ENCODE measurements at places on chromosomes 6 and 20.

DNA sequence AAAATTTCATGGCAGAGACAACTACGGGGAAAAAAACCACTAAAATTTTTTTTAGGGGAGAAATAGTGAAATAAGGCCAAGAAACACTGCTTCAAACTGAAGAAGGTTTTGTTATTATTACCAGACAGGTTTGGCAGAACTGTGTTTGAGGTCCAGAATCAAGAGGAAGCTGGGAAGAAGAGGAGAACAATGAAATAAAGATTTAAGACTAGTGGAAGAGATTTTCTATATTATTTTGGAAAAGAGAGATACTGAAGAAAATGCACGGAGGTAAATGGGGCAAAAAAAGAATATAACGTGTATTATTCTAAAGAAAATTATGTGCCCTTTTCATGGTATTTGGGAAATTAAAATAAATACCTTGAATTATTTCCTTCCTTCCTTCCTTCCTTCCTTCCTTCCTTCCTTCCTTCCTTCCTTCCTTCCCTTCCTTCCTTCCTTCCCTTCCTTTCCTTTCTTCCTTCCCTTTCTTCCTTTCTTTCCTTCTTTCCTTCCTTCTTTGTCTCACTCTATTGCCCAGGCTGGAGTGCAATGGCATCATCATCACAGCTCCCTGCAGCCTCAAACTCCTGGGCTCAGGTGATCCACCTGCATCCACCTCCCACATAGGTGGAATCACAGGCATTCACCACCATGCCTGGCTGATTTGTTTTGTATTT is 124.3 kb downstream of the GJA1 start:
- no peak for DNase-seq

DNA sequence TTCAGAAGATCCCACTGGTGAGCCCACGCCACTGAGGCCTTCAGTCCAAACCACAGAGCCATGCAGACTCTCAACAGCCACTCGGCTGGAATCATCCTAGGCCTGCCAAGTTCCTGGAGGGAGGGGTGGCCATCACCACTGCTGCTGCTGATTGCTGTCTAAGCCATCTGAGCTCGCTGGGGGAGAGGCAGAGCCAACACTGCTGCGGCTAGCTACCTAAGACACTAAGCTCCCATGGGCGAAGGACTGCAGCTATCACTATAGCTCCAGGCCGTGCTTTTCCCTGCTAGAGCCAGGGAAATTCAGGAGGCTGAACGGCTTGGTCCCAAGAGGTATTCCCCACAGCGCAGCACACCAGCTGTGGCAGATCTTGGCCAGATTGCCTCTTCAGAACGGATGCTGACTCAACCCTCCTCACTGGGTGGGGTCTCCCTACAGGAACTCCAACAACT is 73.6 kb downstream of the TBC1D32 start:
- no peak for DNase-seq

DNA sequence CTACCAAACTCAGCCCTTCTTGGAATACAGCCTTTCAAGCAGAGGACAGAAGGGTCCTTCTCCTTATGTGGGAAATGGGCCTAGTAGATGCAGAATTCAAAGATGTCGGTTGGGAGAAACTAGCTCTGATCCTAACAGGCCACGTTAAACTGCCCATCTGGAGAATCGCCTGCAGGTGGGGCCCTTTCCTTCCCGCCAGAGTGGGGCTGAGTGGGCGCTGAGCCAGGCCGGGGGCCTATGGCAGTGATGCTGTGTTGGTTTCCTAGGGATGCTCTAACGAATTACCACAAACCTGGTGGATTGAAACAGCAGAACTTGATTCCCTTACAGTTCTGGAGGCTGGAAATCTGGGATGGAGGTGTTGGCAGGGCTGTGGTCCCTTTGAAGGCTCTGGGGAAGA is 9.1 kb downstream of the MAPK13 start:
- no peak for DNase-seq

- no peak for DNase-seq
Observed at GRCh38 chr20:25136643-25137559, 55.0 kb upstream of the VSX1 start.

DNA sequence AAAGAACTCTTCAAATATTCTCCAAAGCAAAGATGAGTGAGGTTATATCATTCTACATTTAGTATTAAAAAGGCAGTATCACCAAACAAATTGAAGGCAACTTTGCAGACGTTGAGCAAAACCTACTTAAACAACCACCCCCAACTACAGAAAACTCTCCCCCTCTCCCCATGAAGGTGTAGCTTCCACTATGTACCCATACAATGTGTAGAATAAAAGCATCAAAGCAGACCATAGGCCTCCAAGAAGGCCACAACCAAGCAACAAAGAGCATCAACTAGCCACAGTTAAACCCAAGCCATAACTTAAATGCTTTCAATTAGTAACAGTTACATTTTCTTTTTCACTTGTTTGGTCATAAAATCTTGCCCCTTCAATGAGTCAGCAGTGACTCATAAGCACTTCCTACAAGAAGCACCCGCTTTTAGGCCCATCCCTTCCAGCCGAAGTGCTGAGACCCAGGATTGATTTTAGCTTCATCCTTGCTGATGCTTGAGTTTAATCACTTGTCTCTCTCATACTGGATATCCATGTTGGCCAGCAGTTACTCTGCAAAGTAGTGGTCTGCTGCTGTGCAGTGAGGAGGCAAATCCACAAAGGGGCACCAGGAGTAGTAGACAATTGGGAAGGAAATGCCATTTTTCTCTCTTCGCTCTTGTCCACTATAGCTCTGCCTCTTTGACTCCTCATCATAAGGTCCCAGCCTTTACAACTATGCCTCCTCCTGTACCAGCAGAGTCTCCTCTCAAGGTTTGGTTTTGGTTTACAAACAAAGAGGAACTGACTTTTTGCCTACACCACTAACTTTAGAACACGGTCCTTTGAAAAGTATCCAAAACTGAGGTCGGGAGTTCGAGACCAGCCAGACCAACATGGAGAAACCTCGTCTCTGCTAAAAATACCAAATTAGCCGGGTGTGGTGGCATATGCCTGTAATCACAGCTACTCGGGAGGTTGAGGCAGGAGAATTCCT is 8.4 kb upstream of the NUP153 start:
- DNase-seq, result peak; percentile 37

- DNase-seq, result no peak
Observed at GRCh38 chr20:47099093-47099492, 204.4 kb downstream of the EYA2 start.

- DNase-seq, result no peak
Observed at GRCh38 chr6:29487131-29487530, 625 bp downstream of the MAS1L start.

DNA sequence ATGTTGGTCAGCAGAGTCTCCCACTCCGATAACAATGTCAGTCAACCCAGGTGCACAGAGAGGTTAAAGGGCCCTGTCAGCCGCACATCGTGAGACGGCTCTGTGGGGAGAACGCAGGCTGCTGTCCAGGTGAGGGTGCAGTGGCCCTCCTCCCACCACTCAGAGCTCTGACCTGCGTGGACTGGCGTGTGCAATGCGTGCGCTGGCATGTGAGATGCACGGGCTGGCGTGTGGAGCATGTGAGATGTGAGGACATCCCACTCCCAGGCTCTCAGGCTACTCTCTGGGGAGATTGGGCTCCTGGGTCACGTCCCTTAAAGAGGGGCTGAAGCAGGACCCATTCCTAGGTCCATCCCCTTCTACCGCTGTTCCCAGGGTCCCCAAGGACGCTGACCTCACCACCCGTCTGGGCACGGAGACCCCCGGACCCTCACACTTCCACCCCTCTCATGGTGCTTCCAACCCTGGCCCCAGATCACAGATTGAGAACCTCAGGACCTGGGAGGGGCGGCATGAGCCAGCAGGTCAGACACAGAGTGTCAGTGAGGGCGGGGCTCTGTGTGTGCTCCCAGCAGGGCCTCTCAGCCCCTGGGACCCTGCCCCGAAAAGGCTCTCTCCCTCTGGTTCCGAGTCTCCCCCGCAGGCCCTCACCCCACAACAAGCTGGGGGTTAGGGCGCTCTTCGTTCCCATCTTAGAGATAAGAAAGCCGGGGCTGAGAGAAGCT is 8.6 kb upstream of the FRMD1 start:
- no peak for DNase-seq

DNA sequence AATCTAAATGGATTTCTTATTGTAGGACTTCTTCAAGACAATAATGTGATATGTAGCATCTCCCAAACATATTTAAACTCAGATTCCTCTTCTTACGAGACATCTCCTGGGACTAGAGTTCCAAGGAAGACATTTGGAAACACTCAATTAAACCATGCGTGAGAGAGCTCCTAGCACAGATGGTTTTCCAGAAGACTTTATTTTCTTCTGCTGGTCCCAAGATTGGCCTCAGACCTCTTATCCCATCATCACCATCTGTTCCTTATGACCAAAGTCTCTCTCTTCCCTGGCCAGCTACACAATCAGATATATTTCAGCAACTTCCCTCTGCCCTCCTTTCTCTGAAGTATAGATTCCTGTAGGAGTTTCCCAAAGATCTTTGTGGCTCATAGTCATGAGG is 93.2 kb upstream of the JARID2 start:
- DNase-seq, result no peak

DNA sequence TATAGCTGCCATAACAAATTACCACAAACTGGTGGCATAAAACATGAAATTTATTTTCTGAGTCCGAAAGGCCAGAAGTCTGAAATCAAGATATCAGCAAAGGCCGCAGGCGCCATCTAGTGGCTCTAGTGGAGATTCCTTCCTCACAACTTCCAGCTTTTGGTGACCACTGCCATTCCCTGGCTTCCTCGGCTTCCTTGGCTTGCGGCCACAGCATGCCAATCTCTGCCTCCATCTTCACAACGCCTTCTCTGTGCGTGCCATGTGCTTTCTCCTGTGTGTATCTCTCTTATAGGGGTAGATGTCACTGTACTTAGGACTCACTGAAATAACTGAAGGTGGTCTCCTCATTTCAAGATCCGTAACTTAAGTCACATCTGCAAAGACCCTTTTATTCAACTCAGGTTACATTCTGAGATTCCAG is 5.4 kb upstream of the PLAGL1 start:
- DNase-seq, result peak; percentile 63

DNA sequence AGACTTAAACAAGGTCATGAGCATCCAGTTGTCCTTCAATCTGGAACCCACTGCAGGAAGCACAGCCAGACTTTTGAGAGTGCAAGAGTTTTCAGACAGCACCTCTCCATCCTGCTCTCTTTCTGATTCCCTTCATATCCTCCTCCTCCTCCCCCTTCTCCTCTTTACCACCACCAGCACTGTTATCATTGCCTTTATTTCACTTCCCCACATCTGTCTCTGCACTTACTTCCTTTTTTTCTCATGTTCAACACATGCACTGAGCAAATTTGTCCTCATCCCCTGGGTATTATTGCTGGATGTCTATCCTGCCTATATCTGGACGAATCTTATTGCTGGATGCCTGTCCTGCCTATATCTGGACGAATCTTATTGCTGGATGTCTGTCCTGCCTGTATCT is 554.8 kb downstream of the DHX35 start:
- no peak for DNase-seq

DNA sequence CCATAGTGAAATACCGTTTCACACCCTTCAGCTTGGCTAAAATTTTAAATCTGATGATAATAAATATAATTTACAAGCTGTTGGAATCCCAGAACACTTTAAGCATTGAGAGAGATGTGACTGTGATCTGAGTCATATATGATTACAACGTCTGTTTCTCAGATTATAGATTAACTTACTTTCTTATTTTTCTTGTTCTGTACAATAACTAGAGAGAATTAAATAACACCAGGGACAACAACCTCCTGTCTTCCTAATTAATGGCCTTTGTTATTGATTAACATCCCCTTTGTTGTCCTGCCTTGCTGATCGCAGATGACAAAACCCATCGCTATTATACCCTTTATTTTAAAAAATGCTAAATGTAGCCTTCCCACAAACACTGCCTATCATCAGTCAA is 87.8 kb upstream of the EZR start:
- no peak for DNase-seq

GRCh38 chr20:51342510-51343236 is 199.8 kb downstream of the NFATC2 start:
- DNase-seq, result no peak

- no peak for DNase-seq
Observed at GRCh38 chr6:14985366-14985765, 260.5 kb upstream of the JARID2 start.

GRCh38 chr6:4640139-4640538 is 136.1 kb upstream of the CDYL start:
- DNase-seq, result no peak

GRCh38 chr20:53409447-53409717 is 184.3 kb downstream of the ZNF217 start:
- no peak for DNase-seq

GRCh38 chr6:33641602-33642001 is 20.5 kb downstream of the ITPR3 start:
- DNase-seq, result no peak

GRCh38 chr20:16803965-16804792 is 56.0 kb downstream of the OTOR start:
- DNase-seq, result no peak

DNA sequence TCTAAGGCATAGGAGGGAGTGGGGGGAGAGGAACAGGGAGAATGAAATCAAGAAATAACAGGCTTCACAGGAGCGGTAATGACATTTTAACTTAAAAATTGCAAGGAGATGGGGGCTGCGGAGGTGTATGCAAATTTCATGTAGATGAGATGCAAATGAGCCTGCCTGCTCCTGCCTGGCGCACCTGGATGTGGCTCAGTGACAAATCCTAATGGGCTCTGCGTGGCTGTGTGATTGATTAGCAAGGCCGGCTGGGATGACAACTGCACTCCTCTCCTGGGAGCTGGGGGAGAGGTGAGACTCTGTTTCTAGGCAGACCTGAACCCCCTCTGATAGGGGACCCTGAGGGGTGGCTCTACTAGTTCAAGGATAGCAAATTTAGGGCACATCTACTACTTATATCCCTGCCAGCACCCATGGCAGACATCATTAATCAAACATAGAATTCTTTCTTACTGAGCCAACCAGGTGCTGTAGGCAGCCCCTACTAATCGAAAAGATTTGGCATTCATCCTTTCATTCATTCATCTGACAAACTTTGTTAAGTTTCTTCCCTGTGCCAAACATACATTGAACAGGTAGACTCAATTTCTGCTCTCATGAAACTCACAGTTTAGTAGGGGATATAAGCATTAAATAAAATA is 38.4 kb upstream of the TGM2 start:
- no peak for DNase-seq

- DNase-seq, result no peak
Observed at GRCh38 chr6:132234356-132234755, 166.9 kb downstream of the MOXD1 start.

GRCh38 chr6:35128496-35128895 is 12.6 kb downstream of the TCP11 start:
- no peak for DNase-seq
